ENCODE measurements at places on chromosomes 7 and 10.

DNA sequence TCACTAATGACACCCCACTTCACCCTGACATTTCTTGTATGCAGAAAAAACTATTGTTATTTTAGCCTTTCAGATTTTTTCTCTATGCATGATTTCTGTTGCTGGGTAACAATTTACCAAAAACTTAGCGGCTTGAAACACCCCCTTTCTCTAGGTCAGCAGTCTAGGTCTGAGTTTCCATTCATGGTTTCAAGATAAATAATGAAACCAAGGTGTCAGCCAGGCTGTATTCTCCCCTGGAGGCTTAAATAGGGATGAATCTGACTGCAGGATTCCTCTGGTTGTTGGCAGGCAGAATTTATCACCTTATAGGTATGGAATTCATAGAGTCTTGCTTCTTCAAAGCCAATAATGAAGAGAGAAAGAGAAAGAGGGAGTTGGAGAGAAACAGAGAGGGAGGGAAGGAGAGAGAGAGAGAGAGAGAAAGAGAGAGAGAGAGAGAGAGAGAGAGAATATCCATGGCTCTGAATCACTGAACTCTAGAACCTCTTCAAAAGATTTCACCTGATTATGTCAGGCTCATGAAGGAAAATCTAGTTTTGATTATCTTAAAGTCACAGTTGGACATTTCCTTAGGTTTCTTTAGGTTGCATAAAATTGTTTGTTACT, 1224.6 kb upstream of the LRRTM3 start:
- no peak for DNase-seq

- no peak for DNase-seq
These were observed 23.5 kb downstream of the WDFY4 start for GRCh38 chr10:48708144-48708543.

DNA sequence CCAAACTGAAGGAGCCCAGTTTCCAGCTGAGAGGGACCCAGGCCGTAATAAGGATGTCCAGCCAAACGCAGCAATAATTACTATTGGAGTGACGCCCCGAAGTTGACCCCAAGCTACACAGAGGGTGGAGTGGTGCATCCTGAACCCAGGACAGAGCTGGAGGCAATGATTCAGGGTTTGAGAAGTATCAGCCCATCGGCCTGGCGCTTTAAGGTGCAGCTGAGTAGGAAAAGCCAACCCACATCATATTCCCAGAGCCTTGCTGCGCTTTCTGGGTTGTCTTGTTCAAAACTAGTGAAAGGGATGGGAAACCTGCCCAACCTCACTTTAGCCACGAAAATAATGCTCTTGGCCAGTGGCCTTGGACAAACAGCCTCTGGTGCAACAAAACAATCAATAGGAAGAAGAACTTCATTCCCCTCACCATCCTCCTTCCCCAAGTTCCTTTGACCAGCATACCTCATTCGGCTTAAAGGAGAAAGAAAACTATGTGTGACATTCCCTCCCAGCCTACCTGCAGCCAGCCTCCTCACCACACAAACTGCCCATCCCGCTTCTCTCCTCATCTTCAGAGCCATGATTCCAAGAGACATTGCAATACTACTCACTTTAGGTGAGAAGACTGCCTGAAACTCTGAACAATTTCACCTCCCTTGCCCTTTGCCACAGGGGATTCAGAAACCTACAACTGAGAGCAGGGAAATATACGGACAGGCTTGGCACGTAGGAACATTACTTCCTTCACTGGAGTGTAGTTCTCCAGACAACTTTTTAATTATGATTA, 217.2 kb upstream of the MKLN1 start:
- no peak for DNase-seq

DNA sequence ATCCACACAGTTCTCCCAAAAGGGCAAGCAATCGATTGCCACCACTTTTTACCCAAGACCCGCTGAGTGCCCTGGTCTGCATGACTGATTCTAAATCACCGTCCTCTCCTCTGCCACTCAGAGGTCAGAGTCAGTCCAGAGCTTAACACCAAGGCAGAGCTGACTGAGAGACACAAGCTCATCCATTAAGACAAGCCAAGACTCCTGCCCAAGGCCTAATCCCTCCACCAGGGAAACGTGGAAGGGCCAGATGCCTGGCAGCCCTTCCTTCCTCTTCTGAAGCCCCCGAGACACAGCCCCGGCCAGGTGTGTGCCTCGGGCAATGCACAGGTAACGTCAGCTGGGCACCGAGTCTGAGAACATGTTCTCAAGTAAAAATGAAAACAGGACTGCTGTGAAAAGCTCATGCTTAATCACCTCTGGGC, 51.7 kb downstream of the DIP2C start:
- no peak for DNase-seq

DNA sequence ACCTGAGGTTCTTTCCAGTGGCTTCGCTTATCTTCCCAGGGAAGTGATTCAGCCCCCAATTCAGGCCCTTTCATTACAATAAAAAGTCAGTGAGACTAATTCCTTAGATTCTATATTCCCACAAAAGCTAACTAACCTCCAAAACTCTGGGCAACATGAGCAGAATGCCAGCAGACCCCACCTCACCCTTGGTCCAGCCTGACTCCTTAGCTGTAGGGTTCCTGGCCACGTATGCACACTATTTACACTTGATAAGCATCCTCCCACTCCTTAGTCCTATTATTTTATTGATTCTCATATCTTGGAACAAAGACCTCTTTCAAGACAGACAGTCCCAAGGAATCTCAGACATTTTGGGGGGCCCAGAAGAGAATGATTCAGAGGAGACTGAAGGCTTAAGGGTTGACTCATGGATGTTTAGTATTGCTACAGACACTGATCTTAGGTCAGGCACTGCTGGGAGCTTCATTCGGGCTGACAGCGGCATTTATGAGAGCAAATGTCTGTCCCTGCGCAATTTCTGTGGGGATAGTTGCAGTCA, 162.6 kb upstream of the GDF10 start:
- no peak for DNase-seq

- DNase-seq = no peak
These were observed 271.5 kb upstream of the ZWINT start for GRCh38 chr10:56632537-56632936.

DNA sequence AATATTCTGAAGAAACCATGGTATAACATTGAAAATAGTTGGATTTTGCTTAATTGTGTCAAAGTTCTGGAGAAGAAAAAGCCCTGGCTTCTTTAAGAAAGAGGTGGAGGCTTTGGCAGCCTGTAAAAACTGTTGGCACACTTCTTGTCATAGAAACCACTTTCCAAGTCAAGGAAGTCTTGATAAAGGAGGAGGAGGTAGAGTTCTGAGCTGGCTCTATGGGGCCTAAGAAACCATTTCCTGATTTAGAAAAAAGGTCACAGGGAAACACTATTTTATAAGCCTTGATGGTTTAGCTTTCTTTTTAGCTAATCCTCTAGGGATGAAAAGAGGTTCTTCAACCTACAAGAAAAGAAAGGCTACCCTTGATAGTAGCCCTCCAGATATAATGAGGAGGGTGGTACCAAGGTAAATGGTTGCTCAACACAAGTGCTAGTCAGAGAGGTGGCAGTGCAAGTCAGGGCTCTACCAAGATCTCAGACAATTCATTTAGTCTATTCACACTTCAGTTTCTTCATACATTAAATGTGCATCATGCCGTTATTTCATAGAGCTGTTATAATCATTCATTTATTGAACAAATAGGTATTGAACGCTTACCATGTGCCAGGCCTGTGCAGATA, 346.9 kb downstream of the RNLS start:
- DNase-seq = no peak

GRCh38 chr10:60353519-60354258, 36.0 kb downstream of the ANK3 start:
- DNase-seq = no peak

- no peak for DNase-seq
These were observed 26.6 kb downstream of the ESYT2 start for GRCh38 chr7:158802535-158803366.

GRCh38 chr10:19730907-19731217, 85.4 kb upstream of the PLXDC2 start:
- DNase-seq = no peak

DNA sequence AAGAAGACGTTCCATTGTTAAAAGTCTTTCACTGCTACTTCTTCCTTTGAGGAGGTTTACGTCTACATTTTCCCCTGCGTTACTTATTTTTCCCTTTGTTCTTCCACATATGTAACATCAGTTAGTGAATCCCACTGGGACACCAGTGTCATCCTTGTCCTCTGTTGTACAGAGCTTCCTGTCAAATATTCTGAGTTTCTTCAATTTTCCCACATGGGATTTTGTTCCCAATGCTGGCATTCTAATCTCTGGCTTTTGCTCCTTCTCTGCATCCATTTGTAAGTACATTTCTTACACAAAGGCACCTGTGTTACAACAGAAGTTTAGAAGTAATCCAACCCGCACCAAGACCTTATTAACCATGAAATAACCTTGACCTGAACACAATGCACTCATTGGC, 627.4 kb upstream of the PFKP start:
- DNase-seq = no peak

- DNase-seq = no peak
These were observed 927 bp upstream of the ALOX5 start for GRCh38 chr10:45373003-45373575.

GRCh38 chr7:131218727-131219128, 108.9 kb upstream of the MKLN1 start:
- no peak for DNase-seq

- no peak for DNase-seq
These were observed 60.7 kb downstream of the VCL start for GRCh38 chr10:74058658-74059057.

- no peak for DNase-seq
These were observed 848.9 kb downstream of the REEP3 start for GRCh38 chr10:64369885-64370773.

GRCh38 chr10:35063837-35064454, 26.2 kb downstream of the CUL2 start:
- no peak for DNase-seq

DNA sequence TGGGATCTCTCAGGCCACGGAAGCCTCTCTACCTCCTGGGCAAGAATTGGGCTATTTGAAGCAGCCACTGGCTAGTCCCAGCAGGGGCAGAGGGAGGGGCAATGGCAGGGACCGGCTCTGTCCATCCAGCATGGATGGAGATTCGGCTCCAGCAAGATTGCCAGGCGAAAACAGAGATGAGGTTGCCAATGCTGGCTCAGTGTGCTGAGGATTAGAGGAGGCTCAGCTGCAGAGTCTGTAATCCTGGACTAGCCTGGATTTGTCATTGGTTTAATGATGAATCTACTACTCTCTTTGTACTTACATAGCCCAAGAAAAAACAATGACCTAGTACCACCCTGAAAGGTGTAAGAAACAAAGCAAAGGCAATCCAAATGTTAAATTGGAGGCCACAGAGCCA, 112.2 kb upstream of the PDCD4 start:
- DNase-seq = no peak

GRCh38 chr10:73922864-73923133, 11.9 kb downstream of the PLAU start:
- no peak for DNase-seq

DNA sequence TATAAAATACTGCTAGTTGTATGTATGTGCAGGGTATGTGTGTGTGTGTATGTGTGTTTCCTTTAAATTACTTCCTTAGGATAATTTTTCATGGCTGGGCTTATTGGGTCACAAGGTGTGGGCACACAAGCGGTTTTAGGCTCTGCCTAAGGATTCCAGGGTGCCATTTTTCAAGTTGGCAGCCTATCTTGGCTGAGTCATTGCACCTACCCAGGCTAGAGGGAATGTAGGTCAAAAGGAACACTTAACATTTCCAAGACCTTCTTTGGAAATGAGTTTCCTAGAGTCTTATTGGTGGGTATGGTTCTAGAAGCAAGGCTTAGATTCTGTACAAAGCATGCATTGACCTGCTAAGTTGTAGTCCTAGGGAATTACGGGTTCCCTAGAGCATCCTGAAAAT, 642.1 kb downstream of the LRMDA start:
- DNase-seq = no peak

DNA sequence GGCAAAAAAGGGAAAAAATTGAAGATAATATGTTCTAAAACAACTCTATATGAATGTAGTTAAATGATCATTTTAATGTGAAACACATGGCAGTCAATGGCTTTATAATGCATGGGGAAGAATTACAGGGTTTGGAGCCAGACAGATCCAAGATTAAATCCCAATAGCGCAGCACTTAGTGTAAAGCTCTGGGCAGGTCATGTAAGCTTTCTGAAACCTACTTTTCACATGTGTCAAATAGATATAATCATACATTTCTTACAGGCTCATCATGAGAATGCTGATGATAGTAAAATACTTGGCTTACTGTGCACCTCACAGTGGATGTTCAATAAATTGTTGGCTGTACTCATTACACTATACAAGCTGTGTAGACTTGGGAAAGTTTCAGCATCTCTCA, 48.0 kb upstream of the ZNF365 start:
- DNase-seq = no peak

DNA sequence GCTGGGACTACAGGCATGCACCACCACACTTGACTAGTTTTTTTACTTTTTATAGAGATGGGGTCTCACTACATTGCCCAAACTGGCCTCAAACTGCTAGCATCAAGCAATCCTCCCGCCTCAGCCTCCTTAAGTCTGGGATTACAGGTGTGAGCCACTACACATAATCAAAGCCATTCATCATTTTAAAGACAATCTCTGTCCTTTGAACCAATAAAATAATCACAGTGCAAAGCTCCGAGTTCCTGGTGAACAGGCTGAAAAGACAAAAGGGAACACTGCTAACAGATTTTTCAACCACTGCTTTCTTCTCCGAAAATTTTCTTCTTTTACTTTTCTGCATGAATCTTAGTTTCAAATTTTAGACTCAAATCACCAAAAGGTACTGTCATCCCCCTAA, 58.5 kb downstream of the PARD3 start:
- DNase-seq = no peak

- DNase-seq = no peak
These were observed 28.7 kb downstream of the CSGALNACT2 start for GRCh38 chr10:43166880-43167497.

GRCh38 chr10:113019096-113019495, 69.0 kb downstream of the TCF7L2 start:
- DNase-seq = no peak

DNA sequence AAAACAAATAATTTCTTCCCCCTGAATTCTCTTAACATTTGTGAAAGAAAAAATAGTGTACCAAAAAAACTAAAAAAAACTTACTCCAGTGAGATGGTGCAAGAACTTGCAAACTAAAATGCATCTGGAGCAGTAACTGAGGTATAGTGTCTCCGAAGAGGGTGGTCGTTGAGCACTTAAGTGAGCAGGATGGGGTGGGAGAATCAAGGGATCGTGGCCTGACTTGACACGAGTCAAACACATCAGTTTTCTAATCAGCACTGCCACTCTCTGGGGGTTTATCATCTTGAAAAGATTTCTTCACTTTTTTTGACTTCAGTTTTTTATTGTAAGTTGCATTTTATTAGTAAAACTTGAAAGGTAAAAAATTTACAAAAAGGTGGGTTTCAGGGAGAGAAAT, 2.5 kb downstream of the ZNF273 start:
- DNase-seq = no peak
